Sigmoid colon (tissue), 7 donors: ENCODE measurements at places on chromosomes 2 and 18. TPM values are rescaled to one million over a fixed set of nuclear protein-coding genes. Genes with fewer than 3 reads are reported as not detected.

The ELAC1 gene
- total RNA-seq, result 3.9 TPM

The ALPG gene
- not detected for total RNA-seq

The GPR35 gene
- total RNA-seq, result 1.3 TPM

DNA sequence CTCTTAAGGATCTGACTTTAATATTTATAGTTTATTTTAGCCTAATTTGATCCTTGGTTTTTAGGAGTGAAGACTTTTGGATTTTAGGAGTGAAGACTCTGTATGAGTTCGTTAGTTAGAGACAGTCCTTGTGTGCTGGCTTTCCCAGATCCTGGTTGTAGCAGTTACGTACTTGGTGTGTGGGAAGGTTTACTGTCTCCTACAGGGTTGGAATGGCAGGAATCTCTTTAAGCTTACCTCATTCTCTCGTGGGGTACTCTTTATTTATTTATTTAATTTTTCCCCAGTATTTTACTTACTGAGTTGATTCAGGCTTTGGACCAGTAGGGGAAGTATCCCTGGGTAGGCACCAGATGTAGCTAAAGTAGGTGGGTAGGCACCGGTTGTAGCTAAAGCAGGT is 1.8 kb upstream of the CXCR2 start:
- no peak for DNase-seq

GRCh38 chr2:38037757-38038621 is 38.0 kb downstream of the CYP1B1 start:
- DNase-seq, result no peak

DNA sequence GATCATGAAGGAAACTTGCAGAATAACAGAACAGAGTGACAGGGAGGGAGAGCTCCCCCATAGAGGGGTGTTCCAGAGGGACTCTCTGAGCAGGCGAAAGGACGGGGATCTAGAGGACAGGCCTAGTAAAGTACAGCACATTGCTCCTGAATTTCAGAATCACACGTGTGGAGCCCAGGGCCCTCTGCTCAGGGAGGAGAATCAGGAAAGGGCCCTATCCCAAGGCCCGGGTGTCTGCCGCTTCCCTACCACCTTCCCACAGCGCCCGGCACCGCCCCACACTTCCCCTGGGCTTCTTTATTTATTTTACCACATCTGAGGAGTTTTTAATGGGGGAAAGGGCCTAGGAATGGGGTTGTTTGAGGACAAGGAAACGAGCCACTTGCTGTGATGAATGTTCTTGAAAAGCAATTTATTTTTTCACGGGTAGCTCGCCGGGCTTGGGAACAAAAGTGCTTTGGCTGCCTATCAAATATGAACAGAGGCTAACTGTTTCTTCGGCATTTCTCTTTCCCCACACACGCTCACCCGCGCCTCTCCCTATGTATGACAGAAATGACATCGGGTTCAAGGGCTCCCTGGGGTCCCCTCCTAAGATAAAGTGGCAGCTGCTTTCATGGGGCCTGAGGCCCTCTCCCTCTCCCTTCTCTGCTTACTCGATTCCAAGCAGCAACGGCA is 79.3 kb upstream of the GLI2 start:
- no peak for DNase-seq

DNA sequence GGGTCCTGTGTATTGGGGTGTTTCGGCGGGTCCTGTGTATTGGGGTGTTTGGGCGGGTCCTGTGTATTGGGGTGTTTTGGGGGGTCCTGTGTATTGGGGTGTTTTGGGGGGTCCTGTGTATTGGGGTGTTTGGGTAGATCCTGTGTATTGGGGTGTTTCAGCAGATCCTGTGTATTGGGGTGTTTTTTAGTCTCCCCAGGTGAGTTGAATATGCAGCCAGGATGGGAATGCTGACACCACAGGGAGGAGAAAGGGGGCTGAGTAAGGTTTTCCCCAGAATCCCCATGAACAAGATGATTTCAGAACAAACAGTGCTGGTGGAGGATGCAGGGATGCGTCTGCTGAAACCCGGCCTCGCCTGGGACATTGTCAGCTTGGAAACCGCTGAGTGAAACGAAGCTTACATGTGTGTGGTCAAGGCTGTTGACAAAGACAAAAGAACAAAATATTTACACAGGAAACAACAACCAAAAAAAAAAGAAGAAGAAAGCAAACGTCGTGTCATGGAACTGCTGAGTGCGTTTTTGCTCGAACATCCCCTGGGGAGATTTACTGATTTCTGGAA is 88.5 kb upstream of the ODC1 start:
- peak; percentile 25 for DNase-seq

- DNase-seq, result no peak
Observed at GRCh38 chr18:42548493-42548892, 567.0 kb downstream of the RIT2 start.

GRCh38 chr2:222547083-222547482 is 108.8 kb downstream of the FARSB start:
- no peak for DNase-seq

GRCh38 chr2:9674891-9675414 is 44.2 kb upstream of the YWHAQ start:
- no peak for DNase-seq

- no peak for DNase-seq
Observed at GRCh38 chr2:203740871-203741281, 34.4 kb downstream of the CD28 start.

The MEIS1 gene
- 144 TPM for total RNA-seq

DNA sequence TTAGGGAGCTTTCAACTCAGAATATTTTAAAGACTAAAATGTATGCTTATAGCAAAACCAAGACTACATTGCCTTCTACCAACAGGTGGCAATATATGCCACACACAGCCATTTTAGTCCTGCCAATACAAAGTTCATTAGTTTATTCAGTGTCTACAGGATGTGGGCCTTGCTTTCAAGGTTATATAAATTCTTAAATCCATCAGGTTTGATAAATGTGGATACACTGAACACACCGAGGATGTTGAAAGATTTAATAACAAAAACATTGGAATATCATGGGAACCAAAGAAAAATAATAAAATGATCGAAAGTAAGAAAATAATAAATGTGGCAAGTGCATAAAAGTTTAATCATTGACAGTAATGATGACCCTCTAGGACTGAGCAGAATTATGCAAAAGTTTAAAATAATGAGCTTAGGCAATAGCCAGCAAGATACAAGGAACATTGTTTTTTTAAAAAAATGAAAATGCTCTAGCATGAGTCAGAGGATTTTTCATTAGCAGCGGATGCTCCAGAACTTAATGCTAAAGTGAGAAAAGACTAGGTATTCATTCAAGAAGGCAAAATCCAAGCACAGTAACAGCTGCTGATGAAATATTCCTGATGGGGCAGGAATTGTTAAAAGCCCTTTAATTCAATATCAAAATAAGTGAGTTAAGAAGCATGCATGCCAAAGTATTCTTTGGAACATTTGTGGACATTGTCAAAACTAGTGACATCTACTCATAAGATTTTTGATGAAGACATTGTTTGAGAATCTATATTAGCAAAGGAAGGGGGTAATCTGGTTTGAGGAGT is 14.2 kb downstream of the SCN9A start:
- no peak for DNase-seq

GRCh38 chr2:173027181-173028128 is 48.2 kb upstream of the MAP3K20 start:
- DNase-seq, result peak; percentile 94

DNA sequence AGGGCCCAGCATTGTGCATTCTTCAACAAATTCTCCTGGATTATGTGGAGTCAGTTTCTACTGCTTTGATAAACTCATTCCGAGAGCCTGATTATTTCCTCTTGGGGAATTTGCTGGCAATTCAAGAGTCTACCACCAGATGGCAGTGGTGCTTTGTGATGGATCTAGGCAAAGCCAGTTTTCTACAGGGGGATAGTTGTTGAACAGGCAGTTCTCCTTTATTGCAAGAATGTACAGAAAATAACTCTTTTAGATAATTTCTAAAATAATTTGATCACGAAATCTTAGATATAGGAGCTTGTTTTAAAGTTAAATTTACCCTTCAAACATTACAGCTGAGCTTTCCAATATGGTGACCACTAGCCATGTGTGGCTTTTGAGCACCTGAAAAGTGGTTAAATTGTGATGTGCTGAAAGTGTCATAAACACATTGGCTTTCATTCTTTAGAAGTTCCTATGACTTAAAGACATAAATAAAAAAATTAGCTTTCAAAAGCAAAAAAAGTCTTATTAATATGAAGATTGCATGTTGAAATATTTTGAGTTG is 66.7 kb upstream of the HAAO start:
- DNase-seq, result peak; percentile 63

The LRRC30 gene
- total RNA-seq, result not detected

The KCTD1 gene
- 18.6 TPM for total RNA-seq

DNA sequence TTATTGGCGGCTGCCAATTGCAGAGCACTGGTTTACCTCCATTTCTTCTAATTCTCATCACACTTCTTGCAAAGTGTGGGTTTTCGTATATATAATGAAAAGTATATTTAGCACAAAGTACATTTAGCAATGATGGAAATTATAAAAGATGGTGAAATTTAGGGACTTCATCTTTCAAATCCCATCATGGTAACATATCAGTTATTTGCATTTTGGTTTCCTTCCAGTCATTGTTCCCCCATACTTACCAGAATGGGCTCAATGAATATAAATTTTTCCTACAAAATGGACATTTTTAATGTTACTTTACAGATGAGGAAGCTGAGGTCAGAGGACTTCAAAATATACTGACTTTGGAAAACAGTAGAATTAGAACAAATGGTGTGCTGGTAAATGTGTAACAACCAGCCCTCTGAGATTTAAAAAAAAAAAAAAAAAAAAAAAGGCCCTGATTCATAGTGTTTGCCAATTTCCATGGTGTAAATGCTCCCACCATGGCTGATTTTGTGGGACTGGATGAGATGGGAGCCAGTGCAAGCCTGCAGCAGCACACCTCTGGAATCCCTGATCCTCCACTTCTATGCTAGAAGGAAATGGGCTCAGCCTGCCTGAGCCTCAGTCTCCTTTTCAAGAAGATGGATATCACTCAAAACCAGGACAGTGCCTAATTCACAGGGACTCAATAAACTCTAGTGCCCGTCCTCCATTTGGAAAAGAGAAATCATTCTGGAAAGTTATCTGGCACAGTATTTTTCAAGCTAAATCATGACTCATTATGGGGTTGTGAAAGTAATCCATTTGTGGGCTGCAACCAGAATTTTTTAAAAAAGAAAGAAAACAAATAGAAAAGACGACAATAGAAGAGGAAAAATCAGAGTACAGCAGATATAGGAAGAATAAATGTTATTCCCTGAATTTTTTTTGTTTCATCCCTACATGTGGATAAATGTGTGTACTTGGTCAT is 34.0 kb downstream of the LBH start:
- DNase-seq, result no peak

GRCh38 chr2:105055613-105056012 is 17.7 kb downstream of the MRPS9 start:
- no peak for DNase-seq

GRCh38 chr2:238098901-238099713 is 1.0 kb upstream of the ESPNL start:
- DNase-seq, result no peak

- DNase-seq, result no peak
Observed at GRCh38 chr2:101770726-101771125, 73.2 kb downstream of the MAP4K4 start.

DNA sequence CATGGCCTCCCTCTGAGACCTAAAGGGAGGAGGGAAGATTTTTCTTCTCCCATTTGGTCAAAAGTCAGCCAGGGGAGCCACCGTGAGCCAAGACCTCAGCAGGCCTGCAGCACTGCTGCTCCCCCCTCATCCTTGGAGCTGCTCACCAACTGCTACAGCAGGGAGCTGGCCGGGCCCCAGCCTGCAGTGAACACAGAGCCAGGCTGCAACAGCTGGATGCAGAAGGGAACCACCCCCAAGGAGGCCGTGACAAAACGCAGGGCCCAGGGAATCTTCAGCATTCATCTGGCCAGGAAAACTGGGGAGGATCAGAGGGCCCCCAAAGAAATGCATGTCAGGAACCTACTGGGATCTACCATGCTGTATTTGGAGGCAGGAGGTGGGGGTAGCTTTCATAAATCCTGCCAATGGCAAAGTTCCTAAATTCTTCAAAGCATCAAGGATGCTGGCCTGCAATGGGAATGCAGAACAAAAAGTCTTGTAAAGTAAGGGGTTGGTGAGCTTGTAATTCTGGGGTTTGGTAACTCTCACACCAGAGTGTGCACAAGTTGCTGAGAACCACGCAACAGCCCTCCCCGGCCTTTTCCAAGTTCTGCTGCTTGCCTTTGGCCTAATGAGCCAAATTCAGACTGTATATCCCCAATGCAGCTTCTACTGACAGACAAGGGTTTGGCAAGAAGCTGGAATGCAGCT is 61.0 kb downstream of the CACNB4 start:
- peak; percentile 85 for DNase-seq

- DNase-seq, result no peak
Observed at GRCh38 chr18:34458410-34458977, 233.8 kb upstream of the NOL4 start.

- DNase-seq, result no peak
Observed at GRCh38 chr2:24330161-24330560, 30.2 kb downstream of the ITSN2 start.

DNA sequence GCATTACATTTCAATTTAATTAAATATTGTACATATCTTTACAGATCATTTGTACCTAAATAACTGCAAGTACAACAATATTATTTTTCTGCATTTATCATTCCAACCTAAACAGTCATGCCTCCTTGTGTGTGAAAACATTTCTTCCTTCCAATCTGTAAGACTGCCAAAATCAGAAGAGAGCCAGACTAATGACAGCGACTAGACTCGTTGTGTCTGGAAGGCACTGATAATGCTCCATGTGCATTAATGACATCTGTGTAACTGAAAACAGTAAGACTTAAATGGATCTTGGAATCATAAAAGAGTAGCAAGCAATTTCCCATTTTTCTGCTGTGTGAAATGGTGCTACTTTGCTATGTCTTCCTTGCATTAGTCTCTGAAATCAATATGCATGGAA is 278.0 kb upstream of the DSEL start:
- no peak for DNase-seq

DNA sequence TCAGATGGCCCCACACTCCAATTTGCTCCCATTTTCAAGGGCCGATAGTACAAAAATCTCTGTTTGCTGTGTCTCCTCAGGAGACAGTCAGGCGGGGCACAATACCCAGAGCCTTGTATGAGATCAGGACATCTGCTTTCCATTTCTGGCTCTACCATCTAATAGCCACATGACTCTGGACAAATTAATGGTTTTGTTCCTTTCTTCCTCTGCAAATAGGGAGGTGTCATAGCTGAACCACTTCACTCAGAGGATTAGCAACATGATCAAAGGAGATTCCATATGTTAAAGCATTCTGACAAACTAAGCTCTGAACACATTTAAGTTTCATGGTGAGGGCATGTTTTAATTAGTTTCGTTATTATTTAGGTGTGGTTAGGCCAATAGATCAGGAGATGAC is 602.1 kb upstream of the SYT4 start:
- no peak for DNase-seq

- DNase-seq, result no peak
Observed at GRCh38 chr18:51622702-51623101, 425.2 kb upstream of the MEX3C start.

DNA sequence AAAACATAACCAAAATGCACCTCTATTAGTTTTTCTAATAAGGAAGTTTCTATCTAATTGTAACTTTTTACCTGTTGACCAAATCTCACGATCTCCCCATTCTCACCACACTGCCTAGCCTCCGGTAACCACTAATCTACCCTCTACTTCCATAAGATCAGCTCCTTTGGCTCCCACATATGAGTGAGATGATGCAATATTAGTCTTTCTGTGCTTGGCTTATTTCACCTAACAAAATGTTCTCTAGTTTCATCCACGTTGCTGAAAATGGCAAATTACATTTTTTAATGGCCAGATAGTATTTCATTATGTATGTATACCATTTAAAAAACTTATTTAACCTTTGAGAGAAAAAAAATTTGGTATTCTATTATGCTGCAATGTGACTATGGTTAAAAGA is 379.0 kb upstream of the NXPH2 start:
- DNase-seq, result no peak
